T-helper 17 cell (primary cell): ENCODE measurements at places on chromosomes 7 and 10.
A peak's percentile ranks its signal among the peaks of the same experiment; 100 is the strongest.

DNA sequence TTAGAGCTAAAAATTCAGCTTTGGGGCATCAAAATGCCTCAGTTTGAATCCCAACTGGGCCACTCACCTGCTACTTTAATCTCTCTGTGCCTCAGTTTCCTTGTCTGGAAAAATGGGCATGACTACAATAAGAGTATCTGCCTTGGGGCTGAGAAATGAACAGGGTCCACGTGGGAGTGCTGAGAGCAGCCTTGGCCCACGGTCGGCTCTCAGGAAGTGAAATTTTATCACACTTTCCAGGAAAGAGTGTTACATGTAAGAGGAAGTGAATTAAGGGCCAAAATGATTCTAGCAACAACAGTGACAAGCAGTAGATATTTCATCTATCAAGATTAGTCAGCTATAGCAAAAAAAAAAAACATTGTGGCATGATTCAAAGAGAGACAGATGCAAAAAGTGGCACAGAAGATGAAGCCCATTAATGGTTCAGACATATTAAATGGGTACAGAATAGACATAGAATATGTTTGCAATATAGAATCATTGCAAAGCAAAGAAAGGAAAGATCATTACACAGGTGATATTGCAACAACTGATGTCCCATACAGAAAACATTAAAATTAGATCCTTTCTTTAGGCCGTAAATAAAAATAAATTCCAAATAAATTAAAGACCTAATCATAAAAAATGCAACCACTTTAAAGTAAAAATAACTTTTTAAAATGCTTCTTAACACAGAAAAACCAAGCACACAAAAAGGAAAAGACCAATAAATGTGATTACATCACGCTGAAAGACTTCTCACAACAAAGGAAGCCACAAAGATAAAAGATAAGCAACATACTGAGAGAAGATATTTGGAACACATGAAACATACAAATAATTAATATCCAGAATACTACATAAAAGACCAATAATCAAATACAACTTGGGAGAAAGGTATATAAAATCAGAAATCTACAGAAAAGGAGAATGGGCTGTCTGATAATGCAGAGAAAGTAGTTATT is 4.3 kb downstream of the TMEM273 start:
- peak overlapping the region; percentile 87 for H3K4me3 ChIP-seq
- H3K27me3 ChIP-seq, result no peaks in the 10 kb centered on the region

DNA sequence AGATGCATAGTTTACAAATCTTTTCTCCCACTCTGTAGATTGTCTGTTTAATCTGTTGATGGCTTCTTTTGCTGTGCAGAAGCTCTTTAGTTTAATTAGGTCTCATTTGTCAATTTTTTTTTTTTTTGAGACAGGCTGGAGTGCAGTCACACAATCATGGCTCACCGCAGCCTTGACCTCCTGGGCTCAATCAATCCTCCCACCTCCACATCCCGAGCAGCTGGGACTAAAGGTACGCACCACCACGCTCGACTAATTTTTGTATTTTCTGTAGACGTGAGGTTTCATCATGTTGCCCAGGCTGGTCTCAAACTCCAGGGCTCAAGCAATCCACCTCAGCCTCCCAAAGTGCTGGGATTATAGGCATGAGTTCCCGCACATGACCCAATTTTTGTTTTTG is 1655.8 kb downstream of the REEP3 start:
- no peaks in the 10 kb centered on the region for H3K4me1 ChIP-seq
- DNase-seq, result no peak
- H3K4me3 ChIP-seq, result no peak overlapping the region
- H3K36me3 ChIP-seq, result no peaks in the 10 kb centered on the region
- H3K27me3 ChIP-seq, result no peaks in the 10 kb centered on the region

- no peaks in the 10 kb centered on the region for H3K27me3 ChIP-seq
- peaks cover 24% of the 10 kb centered on the region for H3K4me1 ChIP-seq
- H3K4me3 ChIP-seq, result peak overlapping the region; percentile 97
Observed at GRCh38 chr7:100127866-100128636, 1.3 kb downstream of the MBLAC1 start.

- peak overlapping the region; percentile 49 for H3K4me3 ChIP-seq
- no peaks in the 10 kb centered on the region for H3K36me3 ChIP-seq
- no peaks in the 10 kb centered on the region for H3K27me3 ChIP-seq
- peak overlapping the region; percentile 92 for H3K27ac ChIP-seq
- DNase-seq, result no peak
Observed at GRCh38 chr10:69466158-69466490, 14.9 kb downstream of the TSPAN15 start.

GRCh38 chr10:106511917-106512316 is 652.6 kb downstream of the SORCS1 start:
- no peak overlapping the region for H3K4me3 ChIP-seq
- H3K27ac ChIP-seq, result no peak overlapping the region
- H3K4me1 ChIP-seq, result no peaks in the 10 kb centered on the region
- H3K27me3 ChIP-seq, result no peaks in the 10 kb centered on the region
- no peaks in the 10 kb centered on the region for H3K36me3 ChIP-seq

GRCh38 chr7:32942415-32943251 is 14.6 kb upstream of the FKBP9 start:
- peak overlapping the region; percentile 87 for H3K27ac ChIP-seq
- H3K4me1 ChIP-seq, result peaks cover 17% of the 10 kb centered on the region
- peak; percentile 60 for DNase-seq
- no peaks in the 10 kb centered on the region for H3K27me3 ChIP-seq
- H3K36me3 ChIP-seq, result peaks cover 2% of the 10 kb centered on the region
- peak overlapping the region; percentile 92 for H3K4me3 ChIP-seq

GRCh38 chr7:155869784-155870076 is 57.5 kb upstream of the SHH start:
- no peak overlapping the region for H3K27ac ChIP-seq
- H3K27me3 ChIP-seq, result peaks cover 67% of the 10 kb centered on the region
- no peak for DNase-seq
- H3K4me1 ChIP-seq, result no peaks in the 10 kb centered on the region

- no peak overlapping the region for H3K4me3 ChIP-seq
- H3K27me3 ChIP-seq, result no peaks in the 10 kb centered on the region
- no peak overlapping the region for H3K27ac ChIP-seq
- peaks cover 3% of the 10 kb centered on the region for H3K4me1 ChIP-seq
- no peaks in the 10 kb centered on the region for H3K36me3 ChIP-seq
- DNase-seq, result no peak
Observed at GRCh38 chr7:16708980-16709379, 44.6 kb upstream of the TSPAN13 start.

GRCh38 chr7:24756545-24757352 is 515 bp downstream of the GSDME start:
- DNase-seq, result no peak
- peak overlapping the region; percentile 60 for H3K27ac ChIP-seq
- peak overlapping the region; percentile 94 for H3K4me3 ChIP-seq
- peaks cover 73% of the 10 kb centered on the region for H3K27me3 ChIP-seq
- H3K36me3 ChIP-seq, result peaks cover 4% of the 10 kb centered on the region
- peaks cover 19% of the 10 kb centered on the region for H3K4me1 ChIP-seq

GRCh38 chr7:101119876-101120275 is 7.0 kb upstream of the SERPINE1 start:
- DNase-seq, result no peak
- no peak overlapping the region for H3K27ac ChIP-seq
- peaks cover 47% of the 10 kb centered on the region for H3K27me3 ChIP-seq
- H3K4me3 ChIP-seq, result no peak overlapping the region
- H3K36me3 ChIP-seq, result peaks cover 6% of the 10 kb centered on the region
- H3K4me1 ChIP-seq, result peaks cover 11% of the 10 kb centered on the region

DNA sequence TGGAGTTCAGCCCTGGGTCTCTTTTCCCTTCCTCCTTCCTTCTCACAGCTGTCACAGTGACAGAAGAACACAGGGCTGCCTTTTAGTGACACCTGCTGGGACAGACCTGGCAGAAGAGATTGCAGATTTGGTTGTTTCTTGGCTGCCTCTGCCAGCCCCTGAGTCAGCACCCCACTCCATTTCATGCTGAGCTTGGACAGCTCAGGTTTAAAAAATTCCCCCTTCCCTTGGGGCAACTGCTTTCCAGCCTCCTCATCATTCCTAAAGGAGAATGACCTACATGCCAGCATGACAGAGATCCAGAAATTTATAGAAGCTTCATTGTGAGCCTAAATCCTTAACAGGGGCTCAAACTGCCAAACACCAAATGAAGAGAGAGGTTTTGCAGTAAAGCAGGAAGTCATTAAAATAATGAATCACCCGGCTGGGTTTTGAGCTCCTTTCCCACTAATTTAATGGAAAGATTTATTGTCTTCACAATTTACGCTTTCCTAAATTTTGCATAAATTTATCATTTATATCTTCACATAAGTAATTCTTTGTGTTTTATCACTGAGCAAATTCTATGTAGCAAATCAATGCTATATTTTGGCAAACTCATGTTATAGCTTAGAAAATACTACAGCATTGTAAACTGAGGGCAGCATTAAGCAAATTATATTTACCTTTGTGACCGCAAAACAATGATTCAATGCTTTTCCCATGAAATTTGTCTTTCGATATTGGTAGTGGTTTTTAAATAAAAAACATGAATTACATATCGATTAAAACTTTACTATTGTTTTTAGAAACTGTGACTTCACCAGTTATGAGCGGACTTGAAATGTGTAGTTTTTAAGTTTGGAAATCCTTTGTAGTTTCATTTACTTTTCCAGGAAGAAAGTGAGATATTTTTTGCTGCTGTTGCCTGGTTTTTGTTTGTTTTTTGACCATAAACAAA is 399.5 kb upstream of the ANKRD30A start:
- no peak overlapping the region for H3K4me3 ChIP-seq
- H3K36me3 ChIP-seq, result no peaks in the 10 kb centered on the region
- no peaks in the 10 kb centered on the region for H3K4me1 ChIP-seq

- H3K4me1 ChIP-seq, result peaks cover 30% of the 10 kb centered on the region
- H3K27ac ChIP-seq, result peak overlapping the region; percentile 91
- no peak for DNase-seq
- no peaks in the 10 kb centered on the region for H3K36me3 ChIP-seq
- H3K27me3 ChIP-seq, result no peaks in the 10 kb centered on the region
Observed at GRCh38 chr7:77727527-77727926, 31.3 kb downstream of the RSBN1L start.
